Activated CD8-positive, alpha-beta memory T cell treated with anti-CD3 and anti-CD28 coated beads for 24 hours (primary cell): ENCODE measurements at places on chromosomes 7 and 10.

GRCh38 chr7:46485481-46486065 is 564.5 kb upstream of the IGFBP3 start:
- no peak for DNase-seq

- DNase-seq: no peak
These were observed 180.0 kb downstream of the PARD3 start for GRCh38 chr10:34635111-34635510.

GRCh38 chr10:62214364-62214874 is 54.2 kb downstream of the RTKN2 start:
- no peak for DNase-seq

DNA sequence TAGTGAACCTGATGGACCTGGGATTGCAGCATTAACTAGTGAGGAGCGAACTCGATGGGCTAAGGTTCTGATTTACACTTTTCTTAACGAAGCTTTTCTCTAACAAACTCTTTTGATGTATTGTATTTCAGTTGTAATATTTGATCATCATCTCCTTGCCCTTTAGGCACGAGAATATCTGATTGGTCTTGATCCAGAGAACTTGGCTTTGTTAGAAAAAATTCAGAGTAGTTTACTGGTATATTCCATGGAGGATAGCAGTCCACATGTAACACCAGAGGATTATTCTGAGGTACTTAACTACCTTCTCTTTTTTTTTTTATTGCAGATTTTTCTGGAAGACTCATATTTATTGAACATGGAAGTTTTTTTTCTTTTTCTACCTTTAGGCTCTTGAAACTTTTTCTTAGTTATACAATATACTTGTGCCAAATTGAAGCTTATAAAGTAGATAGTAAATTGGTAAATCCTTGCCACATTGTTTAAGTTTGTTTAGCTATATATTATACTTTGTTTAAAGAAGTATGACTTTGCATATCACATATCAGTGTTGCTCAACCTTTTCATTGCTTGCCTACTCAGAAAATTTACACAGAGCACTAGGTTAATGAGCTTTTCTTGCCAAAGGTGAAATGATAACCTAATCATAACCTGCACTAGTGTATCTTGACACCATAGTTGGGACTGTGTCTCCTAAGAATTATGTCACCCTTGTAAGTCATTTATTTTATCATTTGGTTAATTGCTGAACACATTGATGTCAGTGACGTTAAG is 30.4 kb downstream of the CROT start:
- no peak for DNase-seq

- DNase-seq: no peak
These were observed 141.0 kb downstream of the FZD1 start for GRCh38 chr7:91405092-91405788.

GRCh38 chr10:3923033-3923432 is 138.0 kb upstream of the KLF6 start:
- no peak for DNase-seq

DNA sequence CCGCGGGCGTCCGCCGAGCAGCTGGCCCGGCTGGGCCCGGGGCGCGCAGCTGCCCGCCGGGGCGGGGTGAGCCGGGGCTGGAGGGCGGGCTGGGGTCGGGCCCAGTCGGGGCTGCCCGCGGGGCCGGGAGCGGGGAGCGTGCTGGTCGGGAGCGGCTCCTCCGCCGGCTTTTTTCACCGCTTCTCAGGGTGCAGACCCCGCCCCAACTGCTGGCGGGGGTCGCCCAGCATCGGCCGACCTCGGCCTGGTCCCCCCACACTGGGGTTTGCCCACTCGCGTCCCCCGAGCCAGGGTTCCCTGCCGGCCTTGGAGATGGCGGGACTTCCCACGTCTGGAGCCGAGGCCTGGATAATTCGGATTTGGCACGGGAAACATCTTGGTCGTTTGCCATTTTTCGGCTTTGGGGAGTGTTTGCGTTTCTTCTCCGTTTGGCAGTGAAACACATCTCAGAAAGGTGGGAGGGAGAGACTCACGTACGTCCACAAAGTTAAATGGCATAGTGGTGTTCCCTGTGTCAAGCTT is 432 bp downstream of the TMEM248 start:
- peak; percentile 69 for DNase-seq

DNA sequence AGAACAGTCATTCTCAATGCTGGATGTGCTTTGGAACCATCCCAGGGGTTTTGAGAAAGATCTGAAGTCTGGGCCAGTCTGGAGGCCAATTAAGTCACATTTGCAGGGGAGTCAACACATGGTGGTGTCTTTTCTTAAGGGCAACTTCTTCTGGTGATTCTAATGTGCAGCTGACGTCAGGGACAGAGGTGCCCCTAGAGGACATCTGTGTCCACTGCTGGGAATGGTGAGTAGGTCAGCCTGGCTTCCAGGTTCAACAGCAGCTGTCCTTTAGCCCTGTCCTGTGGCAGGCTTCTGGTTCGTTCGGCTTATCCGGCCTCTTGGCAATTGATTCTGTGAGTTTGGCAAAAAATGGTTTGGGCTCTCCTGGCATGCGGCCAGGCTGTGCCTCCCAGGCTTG is 269.7 kb upstream of the HABP2 start:
- DNase-seq: no peak

DNA sequence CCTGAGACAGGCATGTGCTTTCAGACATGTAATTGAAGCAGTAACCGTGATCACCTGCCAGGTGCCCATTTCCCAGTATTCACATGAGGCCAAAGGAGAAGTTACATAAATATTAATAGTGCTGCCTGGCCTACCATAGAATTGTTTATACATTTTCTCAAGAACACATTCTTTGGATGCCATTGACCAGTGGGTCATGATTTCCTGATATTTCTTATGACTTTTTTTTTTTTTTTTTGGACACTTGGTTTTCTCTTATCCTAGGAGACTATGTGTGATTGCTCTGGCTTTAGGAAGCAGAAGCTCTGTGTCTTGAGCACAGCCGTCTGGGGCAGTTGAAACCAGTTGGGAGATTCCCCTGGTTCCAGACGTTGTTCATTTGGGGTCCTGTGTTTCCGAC is 143.9 kb upstream of the NPS start:
- no peak for DNase-seq

GRCh38 chr7:131007439-131008330 is 273.7 kb upstream of the KLF14 start:
- DNase-seq: peak; percentile 74

DNA sequence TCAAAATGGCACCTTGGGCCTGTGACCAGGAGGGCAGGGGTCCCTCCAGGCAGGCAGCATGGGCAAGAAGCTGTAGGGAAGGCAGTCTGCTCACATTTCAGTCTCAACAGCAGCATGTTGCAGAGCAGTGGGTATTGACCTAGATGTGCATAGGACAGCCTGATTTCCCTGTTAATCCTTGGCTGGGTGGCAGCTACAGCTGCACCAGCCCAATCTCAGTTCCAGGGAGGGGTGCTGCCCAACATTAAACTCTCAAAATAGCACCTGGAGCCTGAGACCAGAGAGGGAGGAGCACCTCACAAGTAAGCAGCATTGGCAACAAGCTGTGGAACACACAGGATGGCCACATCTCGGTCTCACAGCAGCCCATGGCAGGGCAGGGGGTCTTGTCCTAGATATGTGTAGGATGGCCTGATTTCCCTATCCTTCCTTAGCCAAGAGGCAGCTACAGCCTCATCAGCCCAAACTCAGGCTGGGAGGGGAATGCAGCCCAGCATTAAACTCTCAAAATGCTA is 10.3 kb downstream of the TMEM140 start:
- no peak for DNase-seq

GRCh38 chr7:136655414-136655813 is 213.0 kb upstream of the CHRM2 start:
- DNase-seq: no peak

- DNase-seq: no peak
These were observed 14.5 kb downstream of the GIMAP5 start for GRCh38 chr7:150751702-150752101.

DNA sequence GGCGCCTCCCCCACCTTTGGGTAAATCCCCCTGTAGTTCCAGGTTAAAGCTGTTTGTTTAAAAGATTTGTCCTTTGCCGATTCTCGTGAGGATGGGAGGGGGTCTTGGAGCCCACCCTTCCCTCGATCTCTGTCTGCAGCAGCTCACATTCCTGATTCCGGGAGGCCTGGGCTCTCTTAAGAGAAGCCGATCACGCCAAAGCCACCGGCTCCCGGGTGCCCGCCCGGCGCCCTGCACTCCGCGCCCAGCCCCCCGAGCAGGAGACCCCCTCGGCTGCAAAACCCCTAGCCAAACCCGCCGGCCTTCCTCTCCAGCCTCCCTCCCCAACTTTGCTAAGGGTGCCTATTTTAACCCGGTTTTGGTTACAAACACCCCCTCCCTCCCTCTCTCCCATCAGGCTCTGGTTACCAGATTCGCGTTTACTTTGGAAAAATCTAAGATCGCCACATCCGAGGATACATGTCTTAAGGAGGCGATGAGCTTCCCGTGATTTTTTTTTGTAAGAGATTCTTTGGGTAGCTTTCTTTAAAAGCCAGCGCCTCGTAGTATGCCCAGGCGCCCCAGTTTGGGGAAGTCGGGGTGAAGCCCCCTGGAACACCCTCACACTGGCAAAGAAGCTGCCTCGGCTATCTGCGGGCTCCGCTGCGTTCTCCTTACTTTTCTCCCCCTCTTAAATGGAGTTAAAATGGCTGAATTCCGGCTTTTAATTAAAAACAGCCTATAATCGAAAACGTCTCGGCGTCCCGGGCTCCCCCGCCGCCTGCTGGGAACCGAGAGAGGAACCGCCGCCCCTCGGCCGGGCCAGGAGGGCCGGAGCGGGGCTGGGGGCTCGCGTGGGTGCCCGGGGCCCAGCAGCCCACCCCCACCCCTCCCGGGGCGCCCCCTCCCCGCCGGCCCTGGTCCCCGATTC is 983 bp downstream of the TNRC18 start:
- peak; percentile 60 for DNase-seq

DNA sequence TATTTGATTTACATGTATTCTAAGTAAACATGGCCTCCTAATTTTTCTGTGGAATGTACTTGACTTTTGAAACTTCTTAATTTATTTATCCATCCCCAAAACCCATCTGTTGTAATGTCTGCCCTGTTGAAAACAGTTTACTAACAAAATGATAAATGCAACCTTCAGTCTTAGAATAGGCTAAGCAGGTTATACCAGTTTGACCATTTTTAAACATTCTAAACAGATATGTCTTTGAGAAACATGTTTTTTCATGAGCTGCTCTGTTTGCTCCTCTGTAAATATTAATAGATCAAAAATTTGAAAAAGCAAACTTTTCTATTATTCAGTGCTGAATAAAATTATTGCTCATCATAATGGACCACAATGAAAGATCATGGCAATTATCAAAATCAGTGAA is 33.4 kb upstream of the NRBF2 start:
- DNase-seq: no peak

DNA sequence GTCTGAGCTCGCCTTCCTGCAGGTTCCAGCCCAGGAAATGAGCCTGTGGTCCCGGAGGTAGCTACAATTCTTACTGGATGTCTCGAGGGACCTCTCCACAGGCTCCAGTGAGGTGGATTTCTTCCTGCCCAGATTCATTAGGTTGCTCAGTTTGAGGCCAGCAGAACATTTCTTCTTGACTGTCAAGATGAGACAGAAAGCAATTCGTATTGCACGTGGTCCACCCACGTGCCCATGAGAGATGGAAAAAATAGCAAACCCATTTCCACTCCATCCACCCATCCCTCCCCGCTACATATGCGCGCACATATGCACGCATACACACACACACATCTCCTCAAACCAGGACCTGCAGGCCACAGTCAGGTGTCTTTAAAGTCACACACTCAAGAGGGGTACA is 68.7 kb downstream of the VWA2 start:
- no peak for DNase-seq

GRCh38 chr10:31087011-31087410 is 55.3 kb upstream of the ZNF438 start:
- no peak for DNase-seq

- DNase-seq: no peak
These were observed 82.4 kb downstream of the CADPS2 start for GRCh38 chr7:122803851-122804250.

DNA sequence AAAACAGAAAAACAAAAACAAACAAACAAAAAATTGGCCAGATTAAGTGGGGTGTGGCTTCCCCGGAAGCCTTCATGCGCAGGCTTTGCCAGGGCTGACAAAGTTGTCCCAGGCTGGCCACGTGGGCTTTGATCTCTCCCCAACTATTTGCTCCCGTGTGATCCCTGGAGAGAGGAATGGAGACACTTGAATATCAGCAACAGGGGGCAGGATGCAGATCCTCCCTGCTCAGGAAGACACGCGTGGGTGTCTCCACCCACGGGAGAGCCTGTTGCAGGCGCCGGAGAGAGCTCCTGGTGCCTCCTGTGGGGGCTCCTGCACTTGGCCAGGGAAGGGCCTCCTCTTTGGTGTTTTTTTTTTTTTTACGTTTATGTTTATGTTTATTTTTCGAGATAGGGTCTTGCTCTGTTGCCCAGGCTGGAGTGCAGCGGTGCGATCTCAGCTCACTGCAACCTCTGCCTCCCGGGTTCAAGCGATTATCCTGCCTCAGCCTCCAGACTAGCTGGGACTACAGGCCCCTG is 19.0 kb downstream of the TRIM56 start:
- DNase-seq: no peak

- DNase-seq: no peak
These were observed 13.5 kb downstream of the RPA3 start for GRCh38 chr7:7704867-7705266.

GRCh38 chr10:89042562-89042961 is 52.0 kb downstream of the FAS start:
- no peak for DNase-seq

GRCh38 chr7:69883399-69883891 is 285.2 kb downstream of the AUTS2 start:
- DNase-seq: no peak

DNA sequence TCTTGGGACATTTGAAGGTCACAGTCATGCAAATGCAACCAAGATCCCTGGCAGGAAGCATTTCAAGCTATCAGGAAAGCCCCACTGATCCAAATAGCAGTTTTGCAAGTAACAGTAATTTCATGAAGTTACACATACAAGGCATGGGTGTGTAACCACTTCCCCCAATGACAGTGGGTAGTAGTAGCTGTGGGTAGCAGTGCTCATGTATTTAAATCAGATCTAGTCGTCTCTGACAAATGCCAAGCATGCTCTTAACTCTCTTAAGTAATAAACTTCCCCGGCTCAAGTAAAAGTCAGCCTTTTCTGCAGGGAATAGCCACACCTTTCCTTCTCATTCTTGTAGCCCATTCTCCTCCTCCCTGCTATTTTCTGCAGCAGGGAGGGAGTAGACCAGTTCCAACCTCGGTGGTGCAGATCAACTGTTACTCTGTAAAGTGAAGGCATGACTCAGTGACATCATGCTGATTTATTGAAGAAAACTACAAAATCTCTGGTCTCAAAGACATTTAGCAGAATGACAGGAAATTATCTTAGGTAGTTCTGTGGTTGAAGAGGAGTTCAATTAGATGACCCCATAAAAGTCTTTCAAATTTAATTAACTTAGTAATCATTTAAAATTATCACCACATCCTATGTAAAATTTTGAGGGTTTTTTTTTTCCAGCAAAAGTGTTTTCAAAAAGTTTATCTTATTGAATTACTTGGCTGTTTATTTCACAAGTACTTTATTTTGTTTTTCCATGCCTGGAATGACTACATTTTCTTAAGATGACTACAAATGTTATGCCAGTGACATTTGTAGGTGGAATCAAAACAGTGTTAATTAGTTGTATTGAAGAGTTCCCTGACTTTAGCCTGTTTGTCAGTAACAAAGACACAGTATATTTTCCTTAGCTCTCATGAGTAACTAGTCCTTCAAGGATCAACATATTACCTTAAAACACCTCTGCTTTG is 568.3 kb downstream of the INHBA start:
- DNase-seq: no peak
